ENCODE measurements at places on chromosomes 2 and 18. TPM values are rescaled to one million over a fixed set of nuclear protein-coding genes. Genes with fewer than 3 reads are reported as not detected.

The TIMM21 gene
- 106 TPM for total RNA-seq

GRCh38 chr2:42110641-42111322, 58.4 kb upstream of the EML4 start:
- no peaks in the 10 kb centered on the region for H3K27me3 ChIP-seq
- H3K36me3 ChIP-seq = no peaks in the 10 kb centered on the region
- no peak overlapping the region for H3K4me3 ChIP-seq
- no peak overlapping the region for H3K27ac ChIP-seq

GRCh38 chr2:173358616-173359015, 3.9 kb downstream of the CDCA7 start:
- peaks cover 4% of the 10 kb centered on the region for H3K27me3 ChIP-seq
- H3K36me3 ChIP-seq = no peaks in the 10 kb centered on the region
- DNase-seq = no peak

- DNase-seq = no peak
- H3K4me3 ChIP-seq = no peak overlapping the region
- H3K4me1 ChIP-seq = peaks cover 13% of the 10 kb centered on the region
- H3K36me3 ChIP-seq = peaks cover 40% of the 10 kb centered on the region
Observed at GRCh38 chr2:240573516-240574385, 5.5 kb downstream of the RNPEPL1 start.

GRCh38 chr18:72871091-72871490, 3.3 kb upstream of the NETO1 start:
- no peak overlapping the region for H3K4me3 ChIP-seq
- no peak for DNase-seq
- no peaks in the 10 kb centered on the region for H3K4me1 ChIP-seq
- H3K27me3 ChIP-seq = peaks cover 27% of the 10 kb centered on the region

Data from gastrocnemius medialis (tissue), 4 donors.